Activated gamma-delta T cell (primary cell): ENCODE measurements at places on chromosomes 2 and 18.

GRCh38 chr2:236887531-236887930 lies 198.2 kb upstream of the COPS8 start:
- DNase-seq, result no peak

- DNase-seq, result no peak
Observed at GRCh38 chr2:182717416-182717815, 1.4 kb downstream of the DNAJC10 start.

- DNase-seq, result no peak
Observed at GRCh38 chr2:7165736-7166135, 248.5 kb downstream of the RNF144A start.

- DNase-seq, result no peak
Observed at GRCh38 chr2:24015562-24016375, 5.9 kb downstream of the MFSD2B start.

DNA sequence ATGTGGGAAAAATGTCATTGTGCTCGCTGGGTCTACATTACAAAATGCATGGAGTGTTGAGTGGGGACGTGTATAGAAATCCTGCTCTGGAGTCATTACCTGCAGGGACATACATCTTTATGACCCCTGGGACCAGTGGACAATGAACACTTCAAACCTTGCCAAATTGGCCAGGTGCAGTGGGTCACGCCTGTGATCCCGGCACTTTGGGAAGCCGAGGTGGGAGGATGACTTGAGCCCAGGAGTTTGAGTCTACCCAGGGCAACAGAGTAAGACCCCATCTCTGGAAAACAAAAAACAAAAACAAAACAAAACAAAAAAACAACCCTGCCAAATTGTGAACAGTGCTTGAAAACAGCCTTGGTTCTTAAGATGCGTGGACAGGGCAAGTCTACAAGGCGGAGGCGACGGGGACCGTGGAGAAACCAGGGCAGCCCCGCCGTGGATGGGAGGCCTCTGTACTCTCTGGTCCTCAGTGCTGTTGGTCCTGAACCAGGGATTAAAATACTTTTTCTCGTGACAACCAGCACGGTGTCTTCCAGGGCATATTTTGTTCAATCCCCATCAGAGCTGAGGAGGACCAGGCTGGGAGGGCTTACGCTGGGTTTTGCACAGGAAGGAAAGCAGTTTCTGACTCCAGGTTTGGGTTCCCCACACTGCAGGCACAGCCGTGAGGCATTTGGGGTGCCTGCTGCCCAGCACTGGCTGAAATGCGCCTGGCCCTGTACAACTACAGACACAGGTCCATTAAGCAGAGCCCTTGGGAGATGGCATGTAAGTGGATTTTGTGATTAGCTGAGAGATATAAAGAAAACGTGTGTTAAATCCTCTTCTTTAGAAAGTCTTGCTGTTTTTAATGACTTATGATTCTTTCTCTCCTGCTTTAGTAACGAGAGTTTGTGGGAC lies 13.7 kb downstream of the COLEC11 start:
- no peak for DNase-seq

GRCh38 chr18:5600378-5601071 lies 56.7 kb upstream of the EPB41L3 start:
- DNase-seq, result no peak

- no peak for DNase-seq
Observed at GRCh38 chr2:190697421-190697820, 48.5 kb downstream of the NAB1 start.

DNA sequence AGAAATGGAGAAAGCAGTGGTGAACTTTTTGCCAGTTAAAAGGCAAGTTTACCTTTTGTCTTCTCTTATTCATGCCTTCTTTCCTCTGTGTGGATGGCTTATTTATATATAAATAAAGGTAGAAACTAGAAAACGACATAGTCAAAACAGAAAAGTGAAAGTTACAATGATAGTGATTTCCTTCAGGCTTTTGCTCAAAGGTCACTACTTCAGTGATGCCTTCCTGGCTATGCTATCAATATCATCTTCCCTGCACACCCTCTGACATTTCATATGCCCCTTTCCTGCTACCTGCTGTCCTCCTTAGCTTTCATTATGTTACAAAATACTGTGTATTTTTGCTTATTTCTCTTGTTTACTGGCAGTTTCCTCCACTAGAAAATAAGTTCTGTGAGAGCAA lies 132.0 kb upstream of the NOSTRIN start:
- no peak for DNase-seq

GRCh38 chr18:24254071-24254470 lies 115.2 kb downstream of the CABYR start:
- DNase-seq, result no peak

GRCh38 chr2:233381638-233381995 lies 27.3 kb downstream of the DGKD start:
- DNase-seq, result no peak

GRCh38 chr2:20089715-20090464 lies 38.5 kb upstream of the LAPTM4A start:
- DNase-seq, result no peak

- no peak for DNase-seq
Observed at GRCh38 chr18:72375618-72376017, 168.5 kb downstream of the CBLN2 start.

DNA sequence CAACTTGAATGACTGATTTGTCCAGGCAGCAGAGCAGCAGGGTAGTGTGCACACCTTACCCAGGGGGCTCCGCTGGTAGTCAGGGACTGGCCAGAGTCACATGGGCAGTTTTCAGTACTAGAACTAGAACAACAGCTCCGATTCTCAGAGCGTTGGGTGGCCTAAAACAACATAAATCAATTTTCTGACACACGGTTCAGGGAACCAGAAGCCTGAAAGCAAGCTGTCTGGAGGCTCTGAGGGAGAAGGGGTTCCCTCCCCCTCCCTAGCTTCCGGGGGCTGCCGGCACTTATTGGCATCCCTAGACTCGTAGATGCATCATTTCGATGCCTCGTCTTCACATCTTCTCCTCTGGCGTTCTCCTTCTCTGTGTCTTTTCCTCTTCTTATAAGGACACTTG lies 13.4 kb upstream of the ITGB6 start:
- DNase-seq, result no peak

GRCh38 chr2:226906163-226906693 lies 70.4 kb downstream of the RHBDD1 start:
- DNase-seq, result no peak

DNA sequence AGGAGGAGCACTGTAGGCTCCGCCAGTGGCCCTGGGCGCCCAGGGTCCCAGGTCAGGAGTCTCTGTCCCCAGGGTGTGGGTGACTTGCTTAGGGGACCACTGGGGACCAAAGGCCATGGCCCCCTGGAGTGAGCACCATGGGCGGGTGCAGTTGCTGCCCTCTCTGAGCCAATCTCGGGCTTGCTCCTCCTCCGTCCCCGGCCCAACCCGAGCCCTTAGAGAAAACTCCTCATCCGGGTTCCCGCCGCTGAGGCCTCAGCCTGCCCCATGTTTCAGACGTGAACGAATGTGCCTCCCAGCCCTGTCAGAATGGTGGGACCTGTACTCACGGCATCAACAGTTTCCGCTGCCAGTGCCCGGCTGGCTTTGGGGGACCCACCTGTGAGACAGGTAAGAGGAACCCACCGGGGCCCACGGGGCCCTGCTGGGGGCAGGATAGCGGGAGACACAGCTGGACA lies 38.6 kb downstream of the SNED1 start:
- no peak for DNase-seq

- no peak for DNase-seq
Observed at GRCh38 chr2:134739879-134740301, 21.1 kb upstream of the TMEM163 start.

DNA sequence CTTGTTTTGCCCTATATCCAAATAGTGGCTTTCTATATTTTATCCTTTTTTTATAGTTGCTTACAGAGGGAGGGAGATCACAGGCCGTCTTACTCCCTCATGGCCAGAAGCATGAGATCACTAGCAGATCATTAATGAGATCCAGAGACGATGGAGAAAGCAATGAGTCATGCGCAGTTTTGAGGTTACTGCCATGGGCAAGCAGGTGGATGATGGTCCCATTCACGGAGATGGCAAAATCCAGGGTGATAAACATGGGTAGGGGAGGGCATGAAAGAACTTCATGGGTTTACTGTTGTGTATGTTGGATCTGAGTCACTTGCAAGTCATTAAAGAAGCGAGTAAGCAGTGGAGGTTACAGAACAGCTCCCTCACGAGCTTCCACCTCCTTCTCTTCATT lies 60.4 kb downstream of the C18orf63 start:
- no peak for DNase-seq

DNA sequence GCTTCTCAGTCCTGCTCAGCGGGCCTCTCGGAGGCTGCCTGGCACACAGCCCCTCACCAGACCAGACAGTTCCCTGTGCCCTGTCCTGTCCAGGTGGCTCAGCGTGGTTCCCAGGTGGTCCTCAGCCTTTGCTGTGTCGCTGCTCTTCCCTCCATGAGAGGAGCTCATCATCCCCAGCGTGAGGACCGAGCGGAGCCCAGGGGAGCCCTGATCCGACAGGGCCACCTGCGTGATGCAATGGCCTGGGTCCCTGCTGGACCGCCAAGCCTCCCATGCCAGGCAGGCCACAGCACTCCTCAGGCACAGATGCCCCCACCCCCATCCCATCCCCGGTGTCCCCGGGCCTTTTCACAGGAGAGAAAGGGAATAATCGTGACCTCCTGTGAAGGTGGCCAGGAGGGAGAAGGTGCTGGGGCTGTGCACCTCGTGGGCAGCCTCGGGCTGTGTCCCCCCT lies 4.3 kb downstream of the GPC1 start:
- DNase-seq, result no peak

DNA sequence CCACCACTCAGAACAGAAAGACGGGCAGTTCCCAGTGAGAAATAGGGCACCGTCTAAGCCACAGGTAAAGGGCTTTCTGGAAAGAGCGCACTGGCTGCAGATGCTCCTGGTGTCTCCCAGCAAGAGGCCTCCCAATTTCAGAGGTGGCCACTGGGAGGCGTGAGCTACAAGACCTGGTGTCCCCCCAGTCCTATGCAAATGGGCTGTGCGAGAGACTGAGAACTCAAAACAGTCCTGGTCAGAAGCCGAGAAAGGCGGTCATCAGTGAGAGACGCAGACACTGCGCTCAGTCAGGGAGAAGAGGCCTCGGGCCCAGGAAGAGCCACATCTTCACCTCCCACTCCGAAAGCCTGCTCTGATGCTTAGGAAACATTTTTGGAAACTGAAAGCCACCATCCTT lies 179.5 kb downstream of the EIPR1 start:
- DNase-seq, result no peak

- DNase-seq, result no peak
Observed at GRCh38 chr2:26709323-26710110, 17.0 kb downstream of the KCNK3 start.

DNA sequence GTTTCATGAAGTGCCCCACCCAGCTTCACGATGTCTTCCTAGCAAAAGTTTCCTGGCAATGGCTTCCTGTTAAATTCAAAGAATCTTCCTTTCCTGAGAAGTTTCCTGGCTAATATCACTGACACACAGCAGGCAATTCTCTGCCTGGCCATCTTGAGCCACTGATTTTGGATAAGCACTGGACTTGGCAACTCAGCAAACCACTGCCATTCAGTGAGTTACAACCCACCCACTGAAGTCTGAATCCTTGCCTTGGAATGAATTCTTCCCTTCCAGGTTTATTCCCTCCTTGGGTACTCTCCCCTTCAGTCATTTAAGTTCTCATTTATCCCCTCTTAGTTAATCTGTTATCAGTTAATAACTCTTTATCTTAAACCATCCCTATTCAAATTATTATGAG lies 426.0 kb downstream of the MBD2 start:
- DNase-seq, result no peak

GRCh38 chr2:208315081-208315788 lies 49.2 kb downstream of the PIKFYVE start:
- DNase-seq, result no peak

GRCh38 chr2:217911283-217912097 lies 91.3 kb downstream of the TNS1 start:
- DNase-seq, result no peak

- no peak for DNase-seq
Observed at GRCh38 chr2:128714851-128715312, 396.2 kb upstream of the HS6ST1 start.

DNA sequence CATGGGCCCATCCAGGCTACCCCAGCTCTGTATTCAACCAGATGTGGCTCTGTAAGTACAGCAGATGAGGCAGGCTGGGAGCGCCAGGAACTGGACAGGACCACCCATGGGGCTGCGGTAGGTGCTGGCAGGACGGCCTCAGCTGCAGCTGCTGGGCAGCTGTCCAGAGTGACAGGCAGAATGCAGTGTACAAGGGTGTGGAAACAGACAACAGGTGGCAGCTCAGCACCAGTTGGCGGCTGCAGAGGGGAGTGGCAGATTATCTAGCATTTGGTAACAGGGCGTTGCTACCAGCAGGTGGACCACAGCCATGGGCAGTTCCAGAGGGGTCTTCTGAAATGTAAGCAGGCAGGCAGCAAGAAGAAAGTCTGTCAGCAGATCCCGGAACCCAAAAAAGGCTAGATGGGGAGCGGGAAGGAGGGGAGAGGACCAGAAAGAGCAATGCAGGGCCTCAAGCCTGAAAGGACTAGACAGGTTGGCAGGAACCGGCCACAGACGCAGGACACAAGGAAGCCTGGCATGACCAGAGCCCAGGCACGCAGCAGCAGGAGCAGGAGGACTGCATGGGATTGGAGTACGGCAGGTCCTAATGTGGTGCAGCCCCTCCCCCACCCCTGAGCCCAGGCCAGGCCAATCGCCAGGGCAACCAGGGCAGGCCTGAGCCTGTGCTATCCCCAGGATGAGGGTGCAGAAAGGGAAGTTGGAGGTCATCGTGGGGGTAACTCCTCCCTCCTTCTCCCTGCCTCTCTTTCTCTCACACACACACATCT lies 24.7 kb downstream of the PKDCC start:
- no peak for DNase-seq

DNA sequence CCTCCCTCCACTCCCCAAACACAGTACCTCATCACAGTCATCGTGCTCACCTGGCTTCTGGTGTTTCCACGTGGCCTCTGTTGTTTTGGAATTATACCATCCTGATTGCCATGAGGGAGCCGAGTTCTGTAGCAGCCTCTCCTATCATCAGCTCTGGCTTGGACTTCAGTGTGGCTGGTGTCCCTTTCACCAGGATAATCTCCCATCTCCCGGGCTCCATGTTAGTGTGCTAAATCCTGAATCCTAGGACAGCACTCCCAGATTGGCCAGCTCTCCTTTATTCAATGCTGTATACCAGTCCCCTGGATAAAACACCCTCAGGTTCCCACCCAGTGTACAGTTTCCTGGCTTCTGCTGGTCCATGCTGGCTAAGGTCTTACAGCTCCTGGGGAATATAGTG lies 53.3 kb downstream of the LONRF2 start:
- no peak for DNase-seq

DNA sequence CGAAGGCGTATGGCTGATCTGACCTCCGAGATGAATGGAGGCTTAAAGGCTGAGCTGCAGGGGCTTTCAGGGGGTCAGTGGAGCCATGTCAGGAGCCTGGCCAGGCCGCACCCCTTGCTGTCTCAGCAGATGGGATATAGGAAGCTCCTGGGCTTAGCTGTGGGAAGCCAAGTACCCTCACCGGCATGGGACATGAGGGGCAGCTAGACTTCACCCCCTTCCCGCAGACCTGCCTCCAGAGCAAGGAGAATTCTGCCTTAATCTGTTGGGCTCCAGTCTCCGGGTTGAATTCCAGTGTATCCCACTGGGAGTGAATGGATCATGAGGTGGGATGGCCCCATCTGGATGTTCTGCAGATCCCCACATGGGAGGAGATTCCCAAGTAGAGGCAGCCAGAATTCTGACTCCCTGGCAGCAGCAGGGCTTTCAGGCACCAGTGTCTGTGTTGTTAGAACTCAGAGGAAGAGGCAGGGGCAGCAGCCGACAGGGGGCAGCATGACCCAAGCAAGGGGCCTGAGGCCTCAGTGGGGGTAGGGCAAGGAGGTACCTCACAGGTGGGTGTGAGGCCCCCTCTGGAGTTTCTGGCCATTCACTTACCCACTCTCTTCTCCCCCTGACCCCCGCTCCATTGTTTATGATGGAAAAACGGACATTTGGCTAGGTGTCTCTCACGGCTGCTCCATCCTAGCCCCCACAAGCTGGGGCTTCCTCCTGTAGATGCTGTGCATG lies 19.1 kb downstream of the CAPG start:
- DNase-seq, result peak; percentile 30
